Mesothelial cell of epicardium (in vitro differentiated cells): ENCODE measurements at places on chromosomes 6 and 20. TPM values are rescaled to one million over a fixed set of nuclear protein-coding genes. Genes with fewer than 3 reads are reported as not detected.

- DNase-seq, result no peak
- no peak overlapping the region for H3K4me3 ChIP-seq
- peaks cover 3% of the 10 kb centered on the region for H3K4me1 ChIP-seq
- no peaks in the 10 kb centered on the region for H3K36me3 ChIP-seq
Observed at GRCh38 chr6:114080891-114081510, 110.1 kb upstream of the HDAC2 start.

The CD109 gene
- 3.7 to 4.3 TPM (median 3.8 TPM) in 3 replicates for total RNA-seq

GRCh38 chr6:47047479-47048407 lies 5.6 kb upstream of the ADGRF1 start:
- no peak overlapping the region for H3K4me3 ChIP-seq
- DNase-seq, result peak; percentile 44
- peaks cover 2% of the 10 kb centered on the region for H3K36me3 ChIP-seq
- H3K4me1 ChIP-seq, result peaks cover 28% of the 10 kb centered on the region

The MYCT1 gene
- 1.6 to 2.3 TPM (median 2.0 TPM) in 3 replicates for total RNA-seq

DNA sequence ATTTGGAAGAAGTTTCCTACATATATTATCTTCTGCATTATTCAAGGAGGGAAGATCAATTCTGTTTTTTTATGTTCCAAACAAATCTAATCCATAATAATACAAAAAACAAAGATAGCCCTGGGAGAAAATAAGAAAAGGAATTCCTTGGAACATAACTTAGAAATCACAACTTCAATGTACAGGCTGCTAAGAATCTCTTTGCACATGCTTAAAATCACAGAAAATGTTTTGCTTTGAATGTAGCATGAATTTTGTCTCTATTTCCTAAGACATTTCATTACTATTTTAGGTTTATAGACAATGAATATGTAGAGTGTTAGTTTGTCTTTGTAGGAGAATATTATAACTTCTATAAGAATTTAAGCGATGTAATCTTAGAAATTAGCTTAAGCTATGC lies 700.1 kb downstream of the RNF144B start:
- no peaks in the 10 kb centered on the region for H3K4me1 ChIP-seq
- no peak overlapping the region for H3K4me3 ChIP-seq
- no peak for DNase-seq
- H3K27ac ChIP-seq, result no peak overlapping the region
- H3K27me3 ChIP-seq, result peaks cover 11% of the 10 kb centered on the region

The SLPI gene
- total RNA-seq, result not detected in 3 replicates

The AKIRIN2 gene
- 84.1 to 88.1 TPM (median 84.7 TPM) in 3 replicates for total RNA-seq

GRCh38 chr6:161228921-161229591 lies 44.8 kb downstream of the AGPAT4 start:
- H3K4me3 ChIP-seq, result peak overlapping the region; percentile 26
- peak overlapping the region; percentile 85 for H3K27ac ChIP-seq
- H3K36me3 ChIP-seq, result peaks cover 5% of the 10 kb centered on the region
- no peaks in the 10 kb centered on the region for H3K27me3 ChIP-seq

The RIPOR3 gene
- 18.8 to 20.0 TPM (median 19.2 TPM) in 3 replicates for total RNA-seq
